ENCODE measurements at places on chromosomes 2 and 18.
A peak's percentile ranks its signal among the peaks of the same experiment; 100 is the strongest.

- no peak for DNase-seq
Measured at GRCh38 chr2:160474319-160474645, 19.3 kb downstream of the RBMS1 start.

- DNase-seq: no peak
Measured at GRCh38 chr2:132275396-132275795, 113.6 kb upstream of the ANKRD30BL start.

- peak; percentile 29 for DNase-seq
Measured at GRCh38 chr18:48875942-48876511, 74.7 kb downstream of the SMAD7 start.

DNA sequence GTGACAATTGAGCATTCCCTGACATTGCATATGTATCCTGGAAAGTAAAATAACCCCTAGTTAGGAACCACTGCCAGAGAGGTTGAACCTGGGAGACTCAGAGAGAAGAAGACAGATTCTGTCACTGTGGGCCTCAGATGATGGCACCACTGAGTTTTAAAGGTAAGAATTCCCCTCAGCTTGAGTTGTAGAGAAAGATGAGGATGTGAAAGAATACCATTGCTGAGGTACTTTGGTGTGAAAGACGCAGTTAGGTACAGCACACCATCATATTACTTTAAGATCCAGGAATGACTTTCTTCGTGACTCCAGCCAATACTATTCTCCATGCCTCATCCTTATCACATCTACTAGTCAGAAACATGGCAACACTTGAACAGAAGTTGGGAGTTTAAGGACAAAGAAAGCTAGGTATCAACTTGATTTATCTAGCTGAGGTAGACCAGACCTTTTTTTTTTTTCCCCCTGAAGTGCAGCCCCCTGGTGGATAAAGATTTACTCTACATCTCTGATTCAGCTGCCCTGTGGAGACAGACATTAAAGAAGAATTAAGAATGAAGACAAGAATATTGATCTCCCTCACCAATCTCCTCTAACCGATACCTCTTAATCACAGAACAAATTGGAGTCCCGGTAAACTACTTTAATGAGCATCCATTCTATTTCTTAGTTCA lies 630.5 kb upstream of the FANCL start:
- DNase-seq: no peak

DNA sequence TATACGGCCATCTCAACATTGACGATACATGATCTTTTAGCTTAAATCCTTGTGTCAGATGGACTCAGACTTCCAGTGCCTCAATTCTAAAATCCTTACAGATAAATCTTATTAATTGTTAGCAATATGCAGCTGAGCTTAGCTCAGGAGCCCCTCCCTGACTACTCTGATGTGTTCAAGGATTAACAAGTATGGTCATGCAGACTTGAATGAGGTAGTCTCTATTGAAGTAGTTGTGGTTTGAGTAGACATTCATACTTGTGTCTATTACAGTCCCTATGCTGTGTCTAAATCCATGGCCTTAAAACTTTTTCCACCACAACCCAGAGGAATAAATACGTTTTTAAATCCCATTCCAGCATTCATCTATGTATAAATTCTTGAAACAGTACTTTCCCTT lies 119.5 kb downstream of the NUP35 start:
- no peak for DNase-seq

All from M059J (cell line).